ENCODE measurements at places on chromosomes 1 and 21.
A peak's percentile ranks its signal among the peaks of the same experiment; 100 is the strongest.

DNA sequence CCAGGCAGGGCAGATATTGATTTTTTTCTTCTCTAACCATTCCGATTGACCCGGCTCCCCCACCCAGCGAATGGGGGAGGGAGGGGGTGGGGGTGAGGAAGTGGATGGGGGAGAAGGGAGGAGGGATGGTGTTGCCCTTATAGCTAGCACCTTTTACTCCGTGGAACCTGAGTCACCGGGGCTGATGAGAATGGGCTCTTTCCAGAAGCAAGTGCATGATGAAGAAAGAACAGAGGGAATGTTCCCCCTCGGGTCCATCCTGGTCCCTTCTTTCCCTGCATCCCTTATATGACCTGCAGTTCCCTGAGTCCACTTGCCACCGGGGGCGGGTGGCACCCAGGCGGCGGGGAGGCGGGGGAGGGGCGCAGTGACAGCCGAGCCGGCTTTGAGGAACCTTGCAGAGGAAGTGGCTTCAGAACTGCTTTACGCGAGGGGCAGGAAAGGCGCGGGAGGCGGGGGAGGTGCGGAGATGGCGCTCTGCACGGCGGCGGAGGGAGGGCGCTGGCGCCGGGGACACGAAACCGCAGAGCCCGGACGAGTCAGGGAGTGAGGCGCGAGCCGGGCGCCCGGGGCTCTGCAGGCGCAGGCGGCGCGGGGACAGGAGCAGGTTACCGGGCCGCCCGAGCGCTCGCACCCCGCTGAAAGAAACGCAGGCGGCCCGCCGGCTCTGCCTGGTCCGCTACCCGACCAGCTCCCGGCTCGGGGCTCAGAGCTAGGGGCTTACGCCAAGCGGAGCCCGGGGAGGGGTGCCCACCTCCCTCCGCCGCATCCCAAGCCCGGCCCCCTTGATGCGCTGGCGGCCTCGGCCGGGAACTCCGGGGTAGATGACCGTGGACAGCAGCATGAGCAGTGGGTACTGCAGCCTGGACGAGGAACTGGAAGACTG is 49.7 kb downstream of the RASSF5 start:
- DNase-seq: peak; percentile 60

DNA sequence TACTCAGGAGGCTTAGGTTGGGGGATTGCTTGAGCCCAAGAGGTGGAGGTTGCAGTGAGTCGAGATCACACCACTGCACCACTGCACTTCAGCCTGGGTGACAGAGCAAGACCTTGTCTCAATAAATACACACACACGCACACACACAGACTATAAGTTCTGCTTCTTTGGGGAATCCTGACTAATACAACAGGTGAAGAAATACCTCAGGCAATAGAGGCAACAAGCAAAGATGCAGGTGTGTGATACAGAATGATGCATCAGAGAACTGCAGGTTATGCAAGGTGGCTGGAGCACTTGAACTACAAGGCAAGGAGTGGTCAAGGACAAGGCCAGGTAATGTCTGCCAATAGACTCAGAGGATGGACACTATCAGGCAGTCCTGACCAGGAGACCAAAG is 117.6 kb upstream of the ZNF678 start:
- no peak for DNase-seq

GRCh38 chr1:175376194-175376593 is 183.6 kb upstream of the KIAA0040 start:
- no peak for DNase-seq

DNA sequence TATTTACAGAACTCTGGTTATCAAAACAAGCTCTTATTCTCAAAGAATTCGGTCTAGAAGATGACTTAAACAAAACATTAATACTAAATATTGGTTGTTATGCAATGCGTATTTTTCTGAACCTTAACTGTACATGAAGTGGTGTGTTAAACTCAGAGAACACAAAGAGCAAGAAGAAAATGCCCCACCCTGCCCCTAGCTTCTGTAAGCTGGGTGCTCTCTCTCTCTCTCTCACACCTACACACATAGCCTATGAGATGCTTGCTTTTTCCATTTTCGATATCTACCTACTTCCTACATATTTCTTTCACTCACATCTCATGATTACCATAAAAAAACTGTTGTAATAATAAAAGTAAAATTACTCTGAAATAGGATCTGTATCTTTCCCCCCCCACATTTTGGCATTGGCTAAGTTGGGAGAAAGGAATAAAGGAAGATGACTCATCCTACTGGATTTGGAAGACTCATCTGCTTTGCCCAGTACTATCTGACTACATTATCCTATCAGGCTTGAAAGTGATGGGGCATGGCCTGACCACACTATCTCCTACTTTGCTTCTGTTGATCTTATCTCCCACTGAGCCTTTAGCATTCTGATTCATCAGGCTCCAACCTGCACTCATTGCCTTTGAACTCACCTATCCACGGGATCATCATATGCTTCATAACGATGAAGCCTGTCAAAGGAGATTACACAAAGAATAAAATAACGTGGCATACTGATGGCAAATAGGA is 2.9 kb downstream of the CRYZ start:
- no peak for DNase-seq

- no peak for DNase-seq
These were observed 1.4 kb downstream of the HLCS start for GRCh38 chr21:36964827-36965719.

- no peak for DNase-seq
These were observed 808.6 kb upstream of the ADGRL4 start for GRCh38 chr1:79815115-79815514.

GRCh38 chr1:170707117-170707516 is 43.2 kb downstream of the PRRX1 start:
- no peak for DNase-seq

- DNase-seq: no peak
These were observed 167.7 kb downstream of the ZSCAN20 start for GRCh38 chr1:33640114-33640660.

DNA sequence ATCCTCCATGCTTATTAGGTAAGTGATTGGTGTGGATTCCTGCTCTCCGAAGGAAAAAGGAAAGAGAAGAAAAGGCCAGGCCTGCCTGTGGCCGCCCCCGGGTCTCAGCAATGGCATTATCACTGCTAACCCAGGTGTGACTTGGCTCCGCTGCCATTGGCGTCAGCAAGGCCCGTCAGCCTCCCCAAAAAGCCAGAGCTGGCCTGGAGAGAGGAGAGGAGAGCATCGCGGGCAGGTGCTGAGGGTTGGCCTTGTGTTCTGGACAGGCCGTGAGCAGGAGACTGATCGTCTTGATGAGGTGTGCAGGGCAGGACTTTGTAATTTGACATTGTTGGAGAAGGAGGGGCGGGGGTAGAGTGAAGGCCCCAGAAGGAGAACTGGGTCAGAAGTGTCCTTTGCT is 186.4 kb downstream of the CAMTA1 start:
- DNase-seq: no peak

DNA sequence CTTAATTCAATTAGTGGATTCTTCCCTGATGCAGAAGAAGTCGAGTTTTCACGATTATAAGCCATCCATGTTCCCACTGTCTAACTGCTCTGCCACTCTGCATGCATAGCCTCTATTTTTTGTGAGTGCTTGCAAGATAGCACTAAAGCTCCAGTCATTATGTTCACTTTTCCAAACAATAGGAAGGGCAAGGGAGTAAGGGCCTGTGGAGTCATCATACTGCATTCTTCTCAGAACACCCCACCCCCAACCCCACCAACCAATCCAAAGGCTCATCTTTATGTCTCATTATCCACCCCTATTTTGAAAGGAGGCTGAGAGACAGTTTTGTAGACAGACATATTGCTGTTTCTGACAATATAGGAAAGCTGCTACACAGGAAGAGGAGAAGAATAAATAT is 471.7 kb upstream of the ADGRL2 start:
- DNase-seq: no peak

DNA sequence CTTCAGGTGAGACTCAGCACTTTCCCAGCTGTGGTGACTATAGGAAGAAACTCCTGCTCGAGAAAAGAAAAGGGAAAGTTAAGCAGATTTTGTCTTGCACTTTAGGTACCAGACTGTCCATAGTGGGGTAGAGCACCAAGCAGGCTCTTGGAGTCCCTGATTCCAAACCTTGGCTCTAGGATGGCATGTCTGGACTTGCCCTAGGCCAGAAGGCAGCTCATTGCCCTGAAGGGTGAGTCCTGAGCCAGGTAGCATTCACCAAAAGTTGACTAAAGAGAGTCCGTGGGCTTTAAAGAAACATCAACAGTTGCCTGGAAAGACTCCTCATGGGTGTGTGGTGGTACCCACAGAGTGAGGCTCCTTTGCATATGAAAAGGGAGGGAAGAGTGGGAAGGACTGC is 145.2 kb upstream of the SNX7 start:
- no peak for DNase-seq

- DNase-seq: no peak
These were observed 99.3 kb downstream of the GLUL start for GRCh38 chr1:182292193-182292741.

DNA sequence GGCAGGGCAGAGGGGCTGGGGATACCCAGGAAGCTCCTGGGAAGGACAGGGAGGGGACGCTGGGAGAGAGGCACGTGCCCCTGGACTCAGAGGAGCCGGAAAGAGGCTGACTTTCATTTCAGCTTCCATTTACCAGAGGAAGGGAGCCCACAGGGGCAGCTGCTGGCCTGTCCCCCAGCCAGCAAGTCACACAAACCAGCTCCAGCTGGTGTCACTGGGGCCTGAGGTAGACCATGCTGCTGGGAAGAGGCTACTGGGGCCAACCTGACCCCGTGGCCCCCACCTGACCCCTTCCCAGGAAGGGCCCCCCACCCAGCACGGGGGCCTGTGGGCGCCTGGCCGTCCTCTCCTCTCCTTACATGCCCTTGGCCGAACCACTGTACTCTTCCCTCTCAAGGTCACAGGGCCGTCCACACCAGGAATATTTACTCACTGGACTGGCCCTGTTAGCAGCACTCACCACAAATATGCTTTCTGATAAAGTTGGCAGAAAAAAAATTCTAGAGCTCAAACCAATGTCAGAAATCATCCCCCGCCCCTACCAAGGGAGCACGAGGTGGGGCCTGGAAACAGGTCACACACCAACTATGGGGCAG is 110.5 kb downstream of the CASZ1 start:
- DNase-seq: no peak

DNA sequence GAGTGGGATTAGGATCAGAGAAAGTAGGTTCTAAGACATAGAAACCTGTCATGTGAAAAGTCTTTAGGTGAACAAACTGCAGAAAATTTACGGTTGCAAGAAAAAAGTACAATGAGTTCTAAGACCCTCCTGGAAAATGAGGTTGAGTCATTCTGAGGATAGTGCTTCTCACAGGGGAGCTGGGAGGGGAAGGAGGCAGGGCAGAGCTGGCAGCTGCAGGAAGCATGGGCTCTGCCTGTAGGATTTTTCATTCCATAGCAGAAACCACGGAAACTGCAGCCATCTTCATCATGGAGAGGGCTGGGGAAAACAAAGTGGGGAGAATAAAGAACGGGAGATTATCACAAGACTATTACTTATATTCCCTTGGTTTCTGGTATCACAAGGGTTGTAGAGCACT is 25.8 kb upstream of the THEM4 start:
- DNase-seq: no peak

GRCh38 chr1:213053455-213053854 is 2.4 kb downstream of the RPS6KC1 start:
- DNase-seq: no peak

DNA sequence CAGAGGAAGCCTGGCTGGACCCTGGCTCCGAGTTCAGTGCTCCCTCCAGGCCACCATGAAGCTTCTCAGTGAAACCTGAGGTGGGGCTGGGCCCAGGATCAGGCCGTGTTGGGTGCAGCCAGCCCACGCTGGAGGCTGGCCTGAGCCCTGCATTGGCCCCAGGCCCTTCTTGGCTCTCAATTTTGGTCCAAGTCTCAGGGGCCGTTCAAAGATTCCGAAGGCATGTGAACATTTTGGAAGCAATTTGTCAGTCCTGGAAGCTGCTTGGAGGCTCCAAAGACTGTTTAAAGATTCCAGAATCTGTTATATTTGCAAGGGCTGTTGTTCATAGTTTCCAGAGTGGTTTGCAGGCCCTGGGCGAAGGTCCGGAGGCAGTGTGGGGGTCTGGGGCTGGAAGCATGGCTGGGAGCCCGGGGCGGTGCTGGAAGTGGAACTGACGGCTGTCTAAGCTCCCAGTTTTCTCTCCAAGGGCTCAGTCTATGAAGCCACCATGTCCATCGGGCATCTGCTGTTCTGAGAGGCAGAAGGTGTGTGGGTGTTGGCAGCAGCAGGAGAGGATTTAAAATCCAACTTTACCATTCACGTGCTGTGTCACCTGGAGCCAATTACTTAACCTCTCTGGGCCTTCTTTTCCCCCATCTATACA is 104.9 kb downstream of the EPHB2 start:
- DNase-seq: no peak

GRCh38 chr1:185699874-185700273 is 34.3 kb upstream of the HMCN1 start:
- no peak for DNase-seq

- DNase-seq: no peak
These were observed 35.4 kb upstream of the EIF4G3 start for GRCh38 chr1:21212126-21212525.

GRCh38 chr1:50566405-50566804 is 143.2 kb upstream of the DMRTA2 start:
- no peak for DNase-seq

DNA sequence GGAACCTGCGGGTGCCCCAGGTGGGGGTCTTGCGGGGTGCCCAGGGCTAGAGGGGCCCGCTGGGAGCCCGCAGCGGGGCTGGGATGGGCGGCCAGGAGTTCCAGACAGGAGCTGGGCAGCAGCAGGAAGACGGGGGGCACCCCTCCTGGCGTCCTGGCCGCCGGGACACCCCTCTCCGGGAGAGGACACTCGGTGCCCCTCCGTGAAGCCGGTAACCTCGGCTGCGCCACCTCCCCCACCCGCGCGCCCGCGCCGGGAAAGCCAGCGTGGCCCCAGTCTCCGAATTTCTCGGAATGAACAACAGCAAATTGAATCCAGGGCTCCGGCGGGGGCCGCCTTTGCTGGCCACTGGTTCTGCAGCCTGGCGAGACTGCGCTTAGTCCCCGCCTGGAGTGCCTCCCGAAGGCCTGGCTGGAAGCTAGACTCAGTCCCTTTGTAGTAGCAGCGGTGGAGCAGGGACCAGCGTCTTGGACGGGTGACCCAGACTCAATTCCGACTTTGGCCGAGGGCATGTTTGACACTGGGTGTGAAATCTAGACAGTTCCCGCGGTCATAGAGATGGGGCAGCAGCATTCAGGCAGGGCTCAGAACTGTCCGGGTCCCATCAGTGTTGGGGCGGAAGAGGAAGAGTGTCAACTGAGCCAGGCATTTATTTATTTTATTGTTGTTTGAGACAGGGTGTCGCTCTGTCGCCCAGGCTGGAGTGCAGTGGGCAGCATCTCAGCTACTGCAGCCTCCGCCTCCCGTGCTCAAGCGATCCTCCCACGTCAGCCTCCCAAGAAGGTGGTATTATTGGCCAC is 773 bp downstream of the IFNGR2 start:
- DNase-seq: peak; percentile 50

DNA sequence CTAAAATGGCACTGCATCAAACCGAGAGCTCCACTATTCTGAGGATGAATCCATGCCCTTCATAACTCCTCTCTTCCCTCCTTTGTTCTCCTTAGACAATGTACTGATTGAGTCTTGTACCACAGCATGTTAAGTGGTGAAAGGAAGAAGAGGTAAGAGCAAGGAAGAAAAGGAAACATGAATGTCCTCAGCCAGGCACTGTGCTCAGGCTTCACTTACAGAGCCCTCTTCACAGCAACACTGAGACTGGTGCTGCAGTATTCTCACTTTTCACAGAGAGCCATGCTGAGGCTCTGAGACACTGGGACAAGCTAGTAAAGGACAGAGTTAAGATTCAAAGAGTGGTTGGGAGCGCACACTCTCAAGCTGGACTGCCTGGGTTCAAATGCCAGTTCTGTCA is 143.5 kb downstream of the AKT3 start:
- DNase-seq: no peak

GRCh38 chr1:157659576-157660247 is 40.9 kb downstream of the FCRL3 start:
- no peak for DNase-seq

Data from amygdala (tissue), 56 donors.